ENCODE measurements at places on chromosomes 2 and 18.

DNA sequence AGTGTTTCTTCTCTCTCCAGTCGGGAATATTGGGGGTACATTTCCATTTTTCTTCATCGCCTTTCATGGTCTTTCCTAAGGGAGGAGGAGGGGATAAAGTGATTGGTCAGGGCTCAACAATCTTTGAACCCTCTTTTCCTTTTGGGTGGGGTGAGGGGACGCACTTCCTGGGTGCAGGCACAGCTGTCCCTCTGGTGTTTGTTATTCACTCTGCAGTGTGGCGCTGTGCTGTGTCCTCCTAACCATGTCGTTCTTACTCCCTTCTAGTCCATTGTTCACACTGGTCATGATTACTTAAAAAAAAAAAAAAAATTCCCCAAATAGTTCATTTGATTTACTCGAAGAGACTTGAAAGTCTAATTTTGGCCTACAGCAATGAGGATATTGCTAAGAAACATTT is 44.4 kb downstream of the ZBTB14 start:
- DNase-seq: no peak

GRCh38 chr18:10147226-10147625 is 233.4 kb downstream of the VAPA start:
- DNase-seq: no peak

GRCh38 chr2:239201531-239201876 is 199.3 kb downstream of the HDAC4 start:
- DNase-seq: no peak

GRCh38 chr2:5410991-5411700 is 281.0 kb upstream of the SOX11 start:
- DNase-seq: no peak

GRCh38 chr18:38747153-38747552 is 1181.6 kb upstream of the CELF4 start:
- no peak for DNase-seq

GRCh38 chr2:129164220-129164949 is 815.1 kb upstream of the RAB6C start:
- no peak for DNase-seq

DNA sequence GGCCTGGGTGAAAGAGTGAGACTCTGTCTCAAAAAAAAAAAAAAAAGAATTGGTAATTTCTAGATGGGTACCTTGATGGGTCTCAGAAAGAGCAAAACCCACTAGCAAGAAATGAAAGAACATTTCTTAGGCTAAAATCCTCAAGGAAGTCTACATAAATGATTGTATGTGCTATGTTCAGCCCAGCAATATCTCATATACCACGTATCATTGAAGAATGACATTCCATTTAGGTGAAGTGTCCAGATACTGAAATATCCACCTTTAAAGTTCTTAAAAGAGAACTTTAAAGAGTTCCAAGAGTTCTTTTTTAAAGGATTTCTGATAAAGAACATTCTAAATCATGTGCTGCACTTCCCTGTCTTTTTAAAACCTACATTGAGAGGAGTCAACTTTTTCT is 19.2 kb downstream of the NRP2 start:
- no peak for DNase-seq

GRCh38 chr18:24875777-24876176 is 415.3 kb downstream of the HRH4 start:
- no peak for DNase-seq

GRCh38 chr2:239494578-239494977 is 93.8 kb upstream of the HDAC4 start:
- no peak for DNase-seq

GRCh38 chr2:180325416-180326120 is 318.5 kb upstream of the CWC22 start:
- no peak for DNase-seq

DNA sequence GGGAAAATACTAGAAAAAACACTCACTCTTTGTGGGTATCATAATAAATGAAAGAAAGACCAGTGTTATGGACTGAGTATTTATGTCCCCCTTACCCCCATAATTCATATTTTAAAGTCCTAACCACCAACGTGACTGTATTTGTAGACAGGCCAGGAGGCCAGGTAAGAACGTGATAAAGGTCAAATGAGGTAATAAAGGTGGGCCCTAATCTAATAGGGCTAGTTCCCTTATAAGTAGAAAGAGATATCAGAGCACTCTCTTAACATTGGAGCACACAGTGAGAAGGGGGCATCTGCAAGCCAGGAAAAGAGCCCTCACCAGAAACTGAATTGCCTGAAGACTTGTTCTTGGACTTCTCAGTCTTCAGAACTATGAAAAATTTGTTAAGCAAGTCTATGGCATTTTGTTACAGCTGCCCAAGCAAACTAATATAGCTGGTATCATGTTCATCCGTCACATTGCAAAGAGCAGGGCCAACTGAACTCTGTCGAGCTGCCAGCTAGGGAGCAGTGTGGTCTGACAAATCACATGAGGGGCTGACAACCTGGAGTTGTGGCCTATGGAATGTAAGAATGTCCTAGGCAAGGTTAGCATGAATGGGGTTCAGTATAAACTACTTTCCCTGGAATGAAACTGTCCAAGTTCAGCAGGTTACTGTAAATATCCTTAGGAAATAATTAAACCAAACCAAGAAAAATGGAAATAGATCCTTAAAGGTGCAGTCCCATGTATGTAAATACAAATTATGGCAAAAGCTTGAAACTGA is 280.9 kb downstream of the ZNF385B start:
- no peak for DNase-seq

DNA sequence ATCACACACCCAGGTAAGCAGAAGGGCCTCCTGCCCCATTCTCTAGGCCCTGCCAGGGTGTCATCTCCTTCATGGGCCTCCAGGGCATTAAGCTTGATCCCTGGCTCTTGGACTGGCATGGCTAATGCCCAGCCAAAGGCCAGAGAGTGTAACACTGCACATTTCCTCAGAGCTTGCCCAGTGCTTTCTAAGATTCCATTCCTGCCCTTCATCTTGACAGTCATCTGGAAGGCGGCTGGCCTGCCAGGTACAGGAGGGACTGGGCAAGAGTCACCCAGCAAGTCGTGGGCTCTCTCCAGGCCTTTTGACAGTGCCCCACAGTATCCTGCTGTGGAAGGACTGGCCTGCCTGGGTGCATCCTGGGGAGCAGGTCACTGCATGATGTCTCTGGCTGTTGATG is 268.9 kb downstream of the HAUS1 start:
- no peak for DNase-seq

- no peak for DNase-seq
These were observed 36.7 kb upstream of the ITGA4 start for GRCh38 chr2:181420259-181421130.

DNA sequence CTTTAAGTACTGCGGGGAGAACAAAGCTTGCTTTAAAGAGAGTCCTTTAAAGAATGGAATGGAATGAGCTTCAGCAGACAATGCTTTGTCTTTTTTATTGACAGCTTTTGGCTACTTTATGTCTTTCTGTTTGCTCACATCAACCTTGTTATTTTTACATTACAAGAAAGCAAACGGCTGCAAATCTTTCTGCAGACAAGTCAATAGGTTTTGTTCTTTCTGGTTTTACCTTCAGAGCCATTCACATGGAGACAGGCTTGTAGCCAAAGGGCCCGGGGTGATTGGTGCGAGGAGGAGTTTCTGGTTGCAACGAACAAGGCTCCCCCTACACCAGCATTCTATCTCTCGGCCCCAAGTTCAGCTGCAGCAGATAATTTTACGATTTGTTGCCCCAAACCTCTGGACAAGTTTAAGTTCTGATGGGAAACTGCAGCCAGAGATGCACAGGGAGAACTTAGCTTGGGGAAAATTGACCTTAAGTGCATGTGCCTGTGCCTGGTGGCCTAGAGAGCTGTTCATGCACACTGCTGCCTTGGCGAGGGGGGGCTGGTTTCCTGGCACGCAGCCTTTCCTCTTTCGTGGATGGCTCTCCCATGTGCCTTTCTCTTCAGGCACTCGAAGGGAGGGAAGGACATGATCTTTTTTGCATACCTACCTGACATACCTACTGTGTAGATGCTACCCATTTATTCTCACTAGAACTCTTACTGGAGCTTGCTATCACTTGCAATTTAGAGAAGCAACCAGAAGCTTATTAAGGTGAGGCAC is 543.2 kb downstream of the DCDC2C start:
- peak; percentile 61 for DNase-seq

GRCh38 chr2:37489536-37489935 is 145.1 kb downstream of the QPCT start:
- DNase-seq: no peak

GRCh38 chr2:101778102-101778501 is 80.6 kb downstream of the MAP4K4 start:
- no peak for DNase-seq

DNA sequence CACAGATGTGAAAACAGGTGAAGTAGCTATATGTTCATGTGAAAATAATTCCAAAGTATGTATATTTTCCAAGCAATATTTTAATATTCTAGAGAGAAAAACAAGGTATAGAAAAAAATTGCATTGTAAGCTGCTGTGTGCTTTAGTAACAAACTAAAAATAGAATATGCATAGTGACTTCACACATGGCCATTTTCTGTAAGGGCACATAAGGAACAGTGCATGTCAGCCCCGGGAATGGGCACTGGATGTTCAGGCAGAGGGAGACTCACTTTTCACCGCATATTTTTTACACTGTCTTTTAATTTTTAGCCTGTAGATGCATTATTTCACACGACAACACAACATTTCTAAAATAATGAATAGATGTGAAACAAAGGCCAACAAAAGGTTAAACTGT is 46.0 kb downstream of the CMPK2 start:
- DNase-seq: no peak

GRCh38 chr2:33210626-33211025 is 263.9 kb downstream of the LTBP1 start:
- no peak for DNase-seq

GRCh38 chr2:108315444-108315934 is 26.8 kb downstream of the SULT1C2 start:
- DNase-seq: no peak

GRCh38 chr2:736939-737338 is 59.7 kb upstream of the TMEM18 start:
- no peak for DNase-seq

DNA sequence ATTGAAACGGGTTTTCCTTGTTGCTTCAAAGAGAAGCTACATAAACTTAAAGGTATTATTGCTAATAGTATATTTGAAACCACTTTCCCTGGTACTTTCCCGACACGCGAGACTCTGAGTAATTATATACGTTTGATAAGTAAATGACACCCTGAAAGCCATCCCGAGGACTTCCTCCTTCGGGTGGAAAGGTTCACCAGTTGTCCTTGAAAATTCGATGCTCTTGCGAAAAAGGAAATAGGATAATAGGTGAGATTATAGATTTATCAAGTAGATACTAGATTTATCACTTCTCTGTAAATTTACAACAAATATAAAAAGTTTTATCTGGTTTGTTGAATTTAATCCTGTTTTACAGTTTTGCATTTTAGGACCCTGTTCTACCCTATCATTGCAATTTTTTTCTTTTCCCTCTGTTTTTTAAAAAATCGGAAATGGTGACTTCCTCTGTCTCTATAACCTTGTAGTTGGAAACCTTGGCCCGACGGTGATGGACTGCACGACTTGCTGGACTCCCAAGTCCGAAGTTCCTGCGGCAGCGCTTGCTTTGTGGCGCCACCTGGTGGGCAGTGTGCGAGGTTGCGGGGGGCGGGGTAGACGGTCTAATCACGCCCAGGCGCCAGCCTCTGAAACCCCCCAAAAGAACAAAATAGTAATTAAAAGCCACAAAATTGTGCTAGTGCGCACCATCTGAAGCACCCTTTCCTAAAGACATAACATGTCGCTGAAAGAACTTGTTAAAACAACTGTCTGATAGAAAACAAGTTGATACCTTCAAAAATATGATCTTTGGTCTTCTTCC is 972 bp upstream of the DLX2 start:
- DNase-seq: peak; percentile 89

DNA sequence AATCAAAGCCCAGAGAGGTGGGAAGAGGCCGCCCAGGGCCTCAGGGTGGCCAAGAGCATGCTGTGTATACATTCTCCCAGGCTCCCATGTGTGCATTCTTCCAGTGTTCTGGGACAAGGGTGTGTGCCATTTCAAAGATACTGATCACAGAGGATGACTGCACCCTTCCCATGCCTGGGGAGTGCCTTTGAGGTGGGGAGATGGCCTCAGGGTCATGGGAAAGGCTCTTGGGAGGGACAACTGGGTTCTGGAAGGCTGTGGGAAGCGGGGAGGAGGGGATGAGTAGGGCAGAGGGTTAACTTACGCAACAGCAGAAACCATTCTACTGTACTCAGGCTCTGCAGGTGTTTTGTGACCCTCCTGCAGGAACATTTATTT is 40.9 kb downstream of the KLHL29 start:
- no peak for DNase-seq

DNA sequence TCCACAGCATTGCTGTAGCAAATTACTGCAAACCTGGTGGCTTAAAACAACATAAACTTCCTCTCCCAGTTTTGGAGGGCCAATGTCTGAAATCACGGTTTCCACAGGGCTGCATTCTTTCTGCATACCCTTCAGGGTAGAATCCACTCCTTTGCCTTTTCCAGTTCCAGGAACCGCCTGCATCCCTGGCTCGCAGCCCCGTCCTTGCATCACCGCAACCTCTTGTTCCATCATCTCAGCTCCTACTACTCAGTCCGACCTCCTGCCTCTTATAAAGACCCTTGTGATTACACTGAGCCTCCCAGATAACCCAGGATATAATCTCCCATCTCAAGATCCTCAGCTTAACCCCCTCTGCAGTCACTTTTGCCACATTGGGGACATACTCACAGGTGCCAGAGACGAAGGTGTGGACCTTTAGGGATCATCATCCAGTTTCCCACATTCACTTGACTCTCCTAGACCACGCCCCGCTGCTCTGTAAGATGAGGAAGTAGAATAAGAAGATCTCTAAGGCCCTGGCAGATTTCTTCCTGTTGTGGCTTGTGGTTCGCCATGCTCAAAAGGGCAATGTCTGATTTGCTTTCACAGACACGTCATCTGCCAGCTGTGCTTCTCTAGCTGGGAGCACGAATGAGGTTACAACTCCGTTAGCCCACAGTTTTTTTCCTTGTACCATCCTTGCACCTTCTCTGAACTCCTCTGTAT is 103.6 kb upstream of the AGAP1 start:
- no peak for DNase-seq

- peak; percentile 91 for DNase-seq
These were observed 27.7 kb upstream of the DCC start for GRCh38 chr18:52312346-52312745.

GRCh38 chr2:166115589-166115988 is 12.2 kb downstream of the SCN1A start:
- no peak for DNase-seq

GRCh38 chr18:25057491-25058050 is 294.4 kb downstream of the ZNF521 start:
- no peak for DNase-seq

DNA sequence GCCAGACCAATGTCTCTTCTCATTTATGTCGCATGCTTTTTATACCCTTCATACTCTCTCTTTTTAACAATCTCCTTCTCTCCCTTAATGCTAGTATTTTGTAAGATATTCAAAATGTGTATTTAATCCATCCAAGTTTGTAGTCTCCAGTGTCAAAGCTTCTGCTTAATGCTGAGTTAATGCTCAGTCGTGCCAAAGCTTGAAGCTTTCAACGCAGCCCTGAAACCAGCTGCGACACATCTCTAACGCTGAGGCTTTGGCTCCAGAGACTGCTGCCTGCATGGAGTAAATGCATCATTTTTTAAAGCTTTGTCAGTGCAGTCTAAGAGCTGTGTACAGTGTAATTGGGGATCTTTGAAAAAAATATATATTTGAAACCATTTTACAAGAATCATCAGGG is 2108.8 kb upstream of the PIK3C3 start:
- no peak for DNase-seq

GRCh38 chr18:37575646-37576045 is 10.0 kb upstream of the CELF4 start:
- DNase-seq: peak; percentile 90

- no peak for DNase-seq
These were observed 202.7 kb downstream of the PTH2R start for GRCh38 chr2:208609166-208609804.
